GM23248 (cell line): ENCODE measurements at places on chromosomes 5 and 9. TPM values are rescaled to one million over a fixed set of nuclear protein-coding genes. Genes with fewer than 3 reads are reported as not detected.

Gene LCN10
- total RNA-seq, result not detected in 2 replicates

Gene SOX30
- total RNA-seq, result not detected in 2 replicates

GRCh38 chr9:10721301-10721700, 108.5 kb upstream of the PTPRD start:
- H3K36me3 ChIP-seq, result no peaks in the 10 kb centered on the region
- no peak for DNase-seq

DNA sequence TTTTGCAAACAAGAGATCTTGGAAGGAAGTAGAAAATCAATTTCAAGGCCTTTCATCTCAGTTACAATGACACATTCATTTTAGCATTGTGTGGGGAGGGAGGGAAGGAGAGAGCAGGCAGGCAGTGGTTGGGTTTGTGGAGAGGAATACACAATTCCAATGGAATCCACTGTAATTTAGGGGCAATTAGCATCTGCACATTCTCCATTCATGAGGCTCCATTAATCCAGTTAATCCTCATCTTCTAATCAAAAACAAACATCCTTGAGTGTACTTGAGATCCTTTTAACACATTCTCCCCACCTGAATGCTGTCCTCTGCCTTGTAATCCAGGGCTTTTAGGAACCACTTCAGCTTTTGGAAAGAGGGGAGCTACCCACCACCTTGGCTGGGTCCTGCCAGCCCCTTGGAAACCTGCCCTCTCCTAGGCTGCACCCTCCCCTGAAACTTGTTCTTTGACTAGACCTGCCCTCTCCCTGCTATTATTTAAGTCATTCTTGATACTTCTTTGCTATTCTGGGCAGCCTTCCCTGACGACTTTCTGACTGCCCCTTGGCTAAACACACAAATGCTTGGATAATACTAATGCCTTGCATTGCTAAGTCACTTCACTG, 271.2 kb downstream of the SLIT3 start:
- H3K4me1 ChIP-seq, result peaks cover 13% of the 10 kb centered on the region
- H3K36me3 ChIP-seq, result no peaks in the 10 kb centered on the region; the same call in 1 of the 2 replicates
- H3K4me3 ChIP-seq, result no peak overlapping the region
- peak; percentile 51 for DNase-seq
- no peaks in the 10 kb centered on the region for H3K27me3 ChIP-seq
- peak overlapping the region; percentile 18; the same call in 1 of the 2 replicates for H3K27ac ChIP-seq
